ENCODE measurements at places on chromosomes 1 and 21.

DNA sequence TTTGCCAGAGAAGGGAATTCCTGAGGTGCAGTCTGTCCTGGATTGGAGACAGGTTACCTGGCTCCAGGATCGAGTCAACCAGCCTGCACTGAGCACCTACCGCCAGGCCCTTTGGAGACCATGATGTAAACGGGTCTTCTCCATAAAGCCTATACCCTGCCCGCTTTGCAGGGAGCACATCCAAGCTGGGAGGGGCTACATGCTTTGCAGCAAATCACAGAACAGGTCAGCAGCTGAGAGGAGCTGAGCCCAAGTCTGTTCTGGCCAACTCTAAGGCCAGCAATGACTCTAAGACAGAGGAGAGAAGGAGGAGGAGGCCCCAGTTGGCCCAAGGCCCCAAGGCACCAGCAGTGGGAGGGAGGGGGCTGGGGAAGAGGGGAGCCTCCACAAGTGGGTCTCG is 15.5 kb upstream of the RSPO1 start:
- DNase-seq = no peak

GRCh38 chr21:26449161-26449560 is 123.9 kb downstream of the CYYR1 start:
- no peak for DNase-seq

GRCh38 chr1:65097076-65097475 is 50.9 kb upstream of the AK4 start:
- no peak for DNase-seq

DNA sequence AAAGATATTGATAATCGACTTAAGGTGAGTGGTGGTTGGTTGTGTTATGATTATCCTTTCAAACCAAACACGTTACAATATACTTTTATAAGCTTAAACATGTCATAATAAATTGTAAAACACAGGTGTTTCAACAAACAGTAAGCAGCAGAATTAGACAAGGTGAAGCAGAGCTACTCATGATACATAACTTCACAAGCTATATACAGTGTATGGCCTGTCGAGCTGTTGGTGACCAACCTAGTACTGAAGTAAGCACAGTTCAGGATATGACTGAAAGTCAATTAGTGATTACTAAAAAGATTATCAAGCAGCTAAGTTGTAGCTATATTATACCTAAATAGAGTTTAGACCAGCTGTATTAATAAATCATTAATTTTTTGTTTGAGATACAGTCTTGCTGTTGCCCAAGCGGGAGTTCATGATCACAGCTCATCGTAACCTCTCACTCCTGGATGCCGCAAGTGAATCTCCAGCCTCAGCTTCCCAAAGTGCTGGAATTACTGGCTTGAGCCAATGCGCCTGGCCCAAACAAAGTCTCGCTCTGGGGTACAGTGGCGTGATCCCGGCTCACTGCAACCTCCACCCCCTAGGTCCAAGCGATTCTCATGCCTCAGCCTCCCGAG is 148.1 kb downstream of the EIF4G3 start:
- no peak for DNase-seq

DNA sequence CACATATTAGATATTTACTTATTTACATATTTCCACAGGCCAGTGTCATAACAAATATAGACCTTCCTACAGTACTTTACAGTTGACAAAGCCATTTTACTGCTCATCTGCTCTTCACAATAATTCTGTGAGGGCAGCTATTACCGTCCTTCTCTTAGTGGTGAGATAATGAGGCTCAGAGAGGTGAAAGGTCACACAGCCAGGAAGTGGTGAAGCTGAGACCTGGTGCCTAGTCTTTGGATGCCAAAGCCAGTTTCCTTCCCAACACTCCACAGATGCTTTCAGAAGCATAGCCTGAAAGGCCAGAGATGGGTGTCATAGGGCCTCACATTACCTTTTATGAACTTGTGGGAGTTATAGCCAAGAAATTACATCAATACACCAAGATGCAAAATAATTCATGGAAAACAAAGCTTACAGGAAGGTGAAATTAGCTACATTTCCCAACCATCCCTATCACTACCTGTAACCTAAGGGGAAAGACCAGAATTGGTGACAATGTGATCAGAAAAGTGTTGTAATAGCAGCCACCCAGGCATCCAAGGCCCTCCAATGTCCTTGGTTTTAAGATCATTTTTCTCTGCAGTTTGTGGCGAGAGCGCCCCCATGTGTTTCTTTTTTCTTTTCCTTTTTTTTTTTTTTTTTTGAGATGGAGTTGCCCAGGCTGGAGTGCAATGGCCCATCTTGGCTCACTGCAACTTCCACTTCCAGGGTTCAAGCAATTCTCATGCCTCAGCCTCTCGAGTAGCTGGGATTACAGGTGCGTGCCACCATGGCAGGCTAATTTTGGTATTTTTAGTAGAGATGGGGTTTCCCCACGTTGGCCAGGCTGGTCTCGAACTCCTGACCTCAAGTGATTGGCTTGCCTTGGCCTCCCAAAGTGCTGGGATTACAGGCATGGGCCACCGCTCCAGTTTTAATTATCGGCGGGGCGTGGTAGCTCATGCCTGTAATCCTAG is 26.5 kb upstream of the RPL11 start:
- peak; percentile 47 for DNase-seq

DNA sequence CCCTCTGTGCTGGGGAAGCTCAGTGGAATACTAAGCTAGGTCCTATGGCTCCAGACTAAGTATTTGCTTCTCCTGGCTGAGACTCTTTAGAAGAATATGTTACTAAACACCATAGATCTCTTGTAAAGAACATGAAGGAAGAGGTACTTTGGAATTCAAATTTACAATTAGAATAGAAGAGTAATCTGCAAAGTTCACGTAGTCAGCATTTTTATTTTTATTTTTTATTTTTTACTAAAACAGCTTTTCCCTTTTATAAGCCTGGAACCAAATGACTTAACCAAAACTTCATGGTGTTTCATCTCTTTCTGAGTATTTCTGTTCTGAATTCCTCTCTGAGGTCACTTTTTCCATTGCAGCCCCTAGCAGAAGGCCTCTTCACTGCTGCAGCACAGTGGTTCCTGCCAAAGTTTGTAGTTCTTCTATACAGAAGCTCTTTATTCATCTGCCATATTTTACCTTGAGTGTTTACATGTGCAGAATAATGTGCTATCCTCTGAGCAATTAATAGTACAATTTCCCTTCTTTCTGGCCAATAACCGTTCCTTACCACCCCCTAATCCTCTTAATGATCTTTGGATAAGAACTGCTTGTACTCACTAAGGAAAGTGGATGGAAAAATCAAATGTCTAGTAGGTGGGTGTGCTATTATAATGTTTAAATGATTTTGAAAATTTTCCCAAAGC is 27.2 kb downstream of the TSEN15 start:
- no peak for DNase-seq

- no peak for DNase-seq
Measured at GRCh38 chr21:43958364-43959158, 53.5 kb upstream of the TRAPPC10 start.

GRCh38 chr1:223515926-223516325 is 122.7 kb downstream of the CCDC185 start:
- DNase-seq = peak; percentile 50

- DNase-seq = no peak
Measured at GRCh38 chr1:170145770-170146676, at the start of gene NTMT2. Gene NTMT2 (plus strand): TSS chr1:170145959. CDS start chr1:170146108, 149 bp downstream.

GRCh38 chr1:207145401-207146058 is 41.5 kb downstream of the C4BPA start:
- DNase-seq = no peak

Data from NCI-H2171 treated with DMSO at 0.1 percent for 48 hours (cell line).